ENCODE measurements at places on chromosomes 4 and X. TPM values are rescaled to one million over a fixed set of nuclear protein-coding genes. Genes with fewer than 3 reads are reported as not detected.

- DNase-seq = no peak
- H3K27me3 ChIP-seq = no peaks in the 10 kb centered on the region
- no peaks in the 10 kb centered on the region for H3K36me3 ChIP-seq
- H3K4me1 ChIP-seq = peaks cover 18% of the 10 kb centered on the region
- H3K27ac ChIP-seq = no peak overlapping the region
Measured at GRCh38 chr4:34269613-34270012, 1974.7 kb downstream of the ARAP2 start.

DNA sequence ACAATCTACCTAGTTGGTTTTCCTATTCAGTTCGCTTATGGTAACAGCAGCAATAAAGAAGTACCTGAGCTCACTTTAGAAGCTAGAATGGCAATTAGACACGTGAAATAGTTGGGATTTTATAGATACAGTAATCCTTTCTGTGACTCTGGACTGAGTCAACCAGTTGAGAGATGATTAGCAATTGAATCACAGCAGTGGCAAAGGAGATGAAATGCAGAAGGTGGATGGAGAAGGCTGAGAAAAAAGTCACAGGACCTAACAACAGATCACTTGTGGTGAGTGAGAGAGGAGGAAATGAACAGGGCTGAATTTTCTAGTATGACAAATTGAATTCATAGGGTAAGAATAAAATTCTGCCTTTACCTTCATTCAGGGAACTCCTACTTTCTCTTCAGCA lies 197.1 kb upstream of the MAGEB18 start:
- H3K4me1 ChIP-seq = no peaks in the 10 kb centered on the region
- no peak overlapping the region for H3K27ac ChIP-seq
- no peak for DNase-seq
- H3K4me3 ChIP-seq = no peak overlapping the region

GRCh38 chrX:31656013-31656412 lies 584.2 kb upstream of the FTHL17 start:
- H3K27ac ChIP-seq = no peak overlapping the region
- H3K27me3 ChIP-seq = no peaks in the 10 kb centered on the region
- DNase-seq = no peak
- no peaks in the 10 kb centered on the region for H3K4me1 ChIP-seq

- H3K27ac ChIP-seq = no peak overlapping the region
- H3K36me3 ChIP-seq = no peaks in the 10 kb centered on the region
- H3K4me3 ChIP-seq = no peak overlapping the region
- H3K27me3 ChIP-seq = no peaks in the 10 kb centered on the region
Measured at GRCh38 chrX:6674734-6675133, 139.8 kb upstream of the VCX3A start.

DNA sequence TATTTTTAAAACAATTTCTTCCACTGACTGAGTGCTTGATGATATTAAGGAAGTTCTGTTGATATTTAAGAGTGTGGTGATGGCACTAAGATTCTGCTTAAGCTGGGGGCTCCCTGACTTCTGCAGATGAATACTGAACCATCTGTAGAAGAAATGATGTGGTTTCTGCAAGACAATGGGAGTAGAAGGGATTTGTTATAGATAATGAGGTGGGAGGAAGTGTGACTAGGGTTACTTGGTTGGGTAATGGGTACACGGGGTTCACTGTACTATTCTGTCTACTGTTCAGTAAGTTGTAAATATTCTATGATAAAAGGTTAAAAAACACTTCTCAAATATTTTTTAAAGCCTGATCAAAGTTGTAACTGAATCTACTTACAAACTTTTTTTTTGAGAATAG lies 60.9 kb upstream of the TXK start:
- H3K36me3 ChIP-seq = no peaks in the 10 kb centered on the region
- H3K27ac ChIP-seq = no peak overlapping the region
- H3K27me3 ChIP-seq = no peaks in the 10 kb centered on the region
- no peaks in the 10 kb centered on the region for H3K4me1 ChIP-seq
- H3K4me3 ChIP-seq = no peak overlapping the region

DNA sequence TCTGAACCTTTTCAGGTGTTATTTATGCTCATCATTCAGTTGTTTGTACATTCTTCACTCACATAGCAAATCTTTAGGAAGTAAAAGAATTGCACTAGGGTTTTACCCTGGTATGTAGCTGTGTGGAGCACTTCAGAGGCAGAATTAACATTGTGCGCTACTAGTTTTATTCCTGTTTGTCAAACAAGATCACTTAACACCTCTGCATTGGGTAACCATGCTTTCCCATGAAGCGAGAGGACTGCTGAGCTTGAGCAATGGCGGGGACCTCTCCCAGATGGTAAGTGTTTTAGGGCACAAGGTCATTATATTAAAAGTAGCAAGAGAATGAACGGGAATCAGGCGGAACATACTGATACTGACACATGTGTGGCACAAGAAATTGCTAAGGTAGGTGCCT lies 59.2 kb downstream of the SHROOM3 start:
- H3K27me3 ChIP-seq = no peaks in the 10 kb centered on the region
- H3K4me1 ChIP-seq = peaks cover 53% of the 10 kb centered on the region
- H3K27ac ChIP-seq = peak overlapping the region; percentile 68
- H3K4me3 ChIP-seq = peak overlapping the region; percentile 36

- H3K27me3 ChIP-seq = no peaks in the 10 kb centered on the region
- no peaks in the 10 kb centered on the region for H3K36me3 ChIP-seq
- DNase-seq = no peak
- H3K27ac ChIP-seq = no peak overlapping the region
- H3K4me3 ChIP-seq = no peak overlapping the region
Measured at GRCh38 chrX:105821471-105822121, 743 bp upstream of the NRK start.

- no peaks in the 10 kb centered on the region for H3K27me3 ChIP-seq
- H3K4me1 ChIP-seq = no peaks in the 10 kb centered on the region
- H3K4me3 ChIP-seq = no peak overlapping the region
- no peak for DNase-seq
- H3K27ac ChIP-seq = no peak overlapping the region
Measured at GRCh38 chr4:138162259-138162658, 79.9 kb downstream of the SLC7A11 start.

GRCh38 chrX:49199906-49200771 lies at the start of gene SYP:
TSS of gene SYP (minus strand) at chrX:49200193. CDS start at chrX:49200186, 7 bp downstream.
- DNase-seq = peak; percentile 85
- H3K4me1 ChIP-seq = no peaks in the 10 kb centered on the region
- no peaks in the 10 kb centered on the region for H3K27me3 ChIP-seq

DNA sequence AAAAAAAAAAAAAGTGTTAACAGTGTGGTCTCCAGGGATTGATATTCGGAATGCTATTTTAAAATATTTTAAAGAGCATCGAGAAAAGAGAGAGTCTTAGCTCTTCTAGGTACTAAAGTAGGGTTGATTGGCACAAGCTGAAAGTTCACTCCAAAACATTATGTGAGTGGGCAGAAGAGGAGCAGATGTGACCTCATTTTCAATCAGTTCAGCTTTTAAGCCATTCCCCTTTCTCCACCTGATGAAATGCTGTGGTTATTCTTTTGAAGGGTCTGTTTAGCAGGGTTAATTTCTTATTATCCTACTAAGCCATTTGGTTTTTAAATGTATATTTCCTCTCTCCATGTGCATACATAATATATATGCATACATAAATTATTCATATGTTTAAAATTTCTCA lies 69.2 kb downstream of the GALNT7 start:
- H3K36me3 ChIP-seq = no peaks in the 10 kb centered on the region
- no peak overlapping the region for H3K27ac ChIP-seq
- no peak for DNase-seq
- no peaks in the 10 kb centered on the region for H3K4me1 ChIP-seq
- no peaks in the 10 kb centered on the region for H3K27me3 ChIP-seq
- H3K4me3 ChIP-seq = no peak overlapping the region

DNA sequence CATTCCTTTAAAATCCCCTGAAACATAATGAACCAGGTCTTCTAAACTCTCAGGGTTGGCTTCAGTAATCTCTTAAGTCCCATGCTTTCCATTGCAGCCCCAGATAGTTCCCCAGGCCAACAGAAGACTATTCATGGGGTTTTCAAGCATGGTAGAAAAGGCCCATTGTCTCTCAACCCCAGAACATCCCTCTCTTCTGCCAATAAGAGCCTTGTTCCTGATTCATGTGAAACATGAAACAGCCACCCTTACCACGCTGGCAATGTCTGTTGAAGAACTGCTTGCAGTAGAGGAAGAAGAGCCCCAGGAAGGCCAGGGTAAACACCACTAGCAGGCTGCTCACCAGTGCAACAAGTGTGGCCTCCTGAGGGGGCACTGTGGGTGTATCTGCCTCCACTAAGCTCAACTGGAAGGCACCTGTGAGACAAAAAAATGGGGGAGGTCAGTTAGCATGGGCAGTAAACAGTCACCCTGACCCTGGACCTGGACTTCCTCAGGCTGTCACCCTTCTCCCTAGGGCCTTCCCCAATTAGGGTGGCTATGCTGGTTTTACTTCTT lies 36.4 kb downstream of the EDA2R start:
- DNase-seq = no peak
- H3K4me3 ChIP-seq = no peak overlapping the region
- no peaks in the 10 kb centered on the region for H3K4me1 ChIP-seq
- no peaks in the 10 kb centered on the region for H3K27me3 ChIP-seq

DNA sequence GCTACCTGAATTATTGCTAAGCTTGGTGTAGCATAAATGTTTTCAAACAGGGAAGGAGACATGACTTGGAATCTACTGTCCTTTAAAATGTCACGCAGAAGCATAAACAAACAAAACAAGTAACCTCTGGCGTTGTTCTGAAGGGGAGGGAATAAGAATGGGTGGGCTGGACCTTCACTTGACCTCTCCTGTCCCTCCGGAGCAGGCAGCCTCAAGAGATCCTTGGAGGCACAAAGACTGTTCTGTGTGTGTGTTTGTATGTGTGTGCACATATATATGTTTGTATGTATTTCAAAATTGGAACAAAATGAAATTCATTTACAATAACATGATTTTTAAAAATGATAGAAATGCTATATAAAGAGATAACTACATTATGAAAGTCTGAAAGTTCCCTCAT lies 91.3 kb upstream of the DCLK2 start:
- H3K27me3 ChIP-seq = no peaks in the 10 kb centered on the region
- no peak for DNase-seq
- no peaks in the 10 kb centered on the region for H3K36me3 ChIP-seq
- H3K4me3 ChIP-seq = no peak overlapping the region
- H3K4me1 ChIP-seq = no peaks in the 10 kb centered on the region

- no peaks in the 10 kb centered on the region for H3K36me3 ChIP-seq
- no peak for DNase-seq
- H3K4me1 ChIP-seq = peaks cover 3% of the 10 kb centered on the region
- H3K4me3 ChIP-seq = no peak overlapping the region
- peak overlapping the region; percentile 34 for H3K27ac ChIP-seq
- H3K27me3 ChIP-seq = no peaks in the 10 kb centered on the region
Measured at GRCh38 chrX:155065035-155065734, 5.8 kb downstream of the CMC4 start.

DNA sequence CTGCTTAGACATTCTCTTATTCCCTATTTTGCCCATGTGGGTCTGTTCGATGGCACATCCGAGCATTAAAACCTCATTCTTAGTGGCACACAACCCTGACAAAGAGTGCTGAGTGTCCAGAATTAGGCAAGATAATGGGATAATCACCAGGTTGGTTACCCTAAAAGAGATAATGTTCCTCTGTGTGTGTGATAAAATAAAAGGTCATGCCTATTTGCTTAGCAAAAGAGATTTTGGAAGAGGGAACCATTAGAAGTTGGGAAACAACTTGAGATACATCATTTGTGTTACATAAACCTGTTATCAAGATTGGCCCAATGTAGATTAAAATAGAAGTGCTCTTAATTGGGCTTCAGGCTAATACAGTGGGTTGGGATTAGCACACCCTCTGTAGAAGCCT lies 182.7 kb downstream of the NWD2 start:
- DNase-seq = no peak

DNA sequence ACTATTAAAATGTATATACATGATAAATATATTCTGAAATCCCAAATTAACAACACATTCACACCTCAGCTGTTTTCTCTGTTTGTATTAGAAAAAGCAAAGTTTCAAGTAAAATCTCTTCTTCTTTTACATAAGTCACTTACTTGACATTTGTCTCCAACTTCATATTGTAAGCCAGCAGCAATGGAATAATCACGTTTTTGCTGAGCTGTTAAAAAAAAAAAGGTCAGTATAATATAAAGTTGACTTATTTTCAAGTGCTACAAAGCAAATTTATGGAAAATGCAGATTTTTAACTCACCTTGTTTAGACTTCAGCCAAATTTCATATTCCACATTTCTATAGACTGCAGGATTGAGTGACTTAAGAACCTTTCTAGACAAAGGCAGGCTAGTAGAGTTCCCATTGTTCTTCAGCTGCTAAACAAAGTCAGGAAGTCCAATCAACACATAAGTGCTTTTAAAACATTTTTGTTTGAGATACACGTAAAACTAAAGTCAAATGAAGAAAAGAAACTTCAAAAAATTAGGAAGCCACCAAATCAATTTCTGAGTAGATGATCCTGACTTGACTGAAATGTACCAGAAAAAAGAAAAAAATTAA lies 25.0 kb downstream of the OTUD4 start:
- H3K36me3 ChIP-seq = peaks cover 37% of the 10 kb centered on the region
- H3K4me3 ChIP-seq = no peak overlapping the region
- H3K27ac ChIP-seq = no peak overlapping the region
- no peaks in the 10 kb centered on the region for H3K4me1 ChIP-seq
- no peak for DNase-seq
- no peaks in the 10 kb centered on the region for H3K27me3 ChIP-seq

DNA sequence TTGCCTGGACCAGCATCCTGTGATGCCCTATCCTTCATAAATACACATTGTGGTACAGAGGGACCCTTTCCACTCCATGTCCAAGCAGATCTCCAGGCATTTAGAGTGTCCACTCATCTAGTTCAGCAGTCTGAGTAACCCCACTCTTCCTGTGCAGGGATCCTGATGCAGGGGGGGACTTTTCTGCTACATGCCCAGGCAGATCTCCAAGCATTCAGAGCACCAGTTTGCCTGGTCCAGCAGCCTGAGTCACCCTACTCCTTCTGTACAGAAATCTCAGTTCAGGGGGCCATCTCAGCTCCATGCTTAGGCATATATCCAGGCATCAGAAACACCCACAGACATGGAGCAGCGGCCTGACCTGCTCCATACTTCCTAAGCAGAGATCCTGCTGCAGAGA lies 1089.8 kb downstream of the FAT4 start:
- H3K27me3 ChIP-seq = no peaks in the 10 kb centered on the region
- no peaks in the 10 kb centered on the region for H3K36me3 ChIP-seq
- H3K4me1 ChIP-seq = no peaks in the 10 kb centered on the region
- DNase-seq = no peak
- H3K27ac ChIP-seq = no peak overlapping the region
- H3K4me3 ChIP-seq = no peak overlapping the region

GRCh38 chr4:16775411-16776154 lies 122.9 kb downstream of the LDB2 start:
- H3K4me3 ChIP-seq = no peak overlapping the region
- peaks cover 11% of the 10 kb centered on the region for H3K27me3 ChIP-seq
- DNase-seq = no peak

GRCh38 chr4:105509291-105509690 lies 35.4 kb upstream of the PPA2 start:
- DNase-seq = no peak
- H3K36me3 ChIP-seq = no peaks in the 10 kb centered on the region
- H3K4me3 ChIP-seq = no peak overlapping the region
- H3K27me3 ChIP-seq = no peaks in the 10 kb centered on the region
- H3K4me1 ChIP-seq = no peaks in the 10 kb centered on the region

GRCh38 chrX:39577985-39578869 lies 519.5 kb downstream of the BCOR start:
- H3K36me3 ChIP-seq = no peaks in the 10 kb centered on the region
- no peak overlapping the region for H3K27ac ChIP-seq
- DNase-seq = no peak

MMRN1 gene
- 15.6 TPM for total RNA-seq

CPZ gene
- 1.8 TPM for total RNA-seq

ENAM gene
- 0.28 TPM for total RNA-seq

IL2RG gene
- total RNA-seq = 2.2 TPM

CPLX1 gene
- 0.84 TPM for total RNA-seq

MID1 gene
- 7.9 TPM for total RNA-seq

TCP11X2 gene
- total RNA-seq = not detected

CBLL2 gene
- not detected for total RNA-seq

IDUA gene
- 3.8 TPM for total RNA-seq

TIGD4 gene
- 0.33 TPM for total RNA-seq

CEP44 gene
- 18.7 TPM for total RNA-seq

CISD2 gene
- total RNA-seq = 70.5 TPM
